ENCODE measurements at places on chromosomes 2 and 18. TPM values are rescaled to one million over a fixed set of nuclear protein-coding genes. Genes with fewer than 3 reads are reported as not detected.
A peak's percentile ranks its signal among the peaks of the same experiment; 100 is the strongest.

DNA sequence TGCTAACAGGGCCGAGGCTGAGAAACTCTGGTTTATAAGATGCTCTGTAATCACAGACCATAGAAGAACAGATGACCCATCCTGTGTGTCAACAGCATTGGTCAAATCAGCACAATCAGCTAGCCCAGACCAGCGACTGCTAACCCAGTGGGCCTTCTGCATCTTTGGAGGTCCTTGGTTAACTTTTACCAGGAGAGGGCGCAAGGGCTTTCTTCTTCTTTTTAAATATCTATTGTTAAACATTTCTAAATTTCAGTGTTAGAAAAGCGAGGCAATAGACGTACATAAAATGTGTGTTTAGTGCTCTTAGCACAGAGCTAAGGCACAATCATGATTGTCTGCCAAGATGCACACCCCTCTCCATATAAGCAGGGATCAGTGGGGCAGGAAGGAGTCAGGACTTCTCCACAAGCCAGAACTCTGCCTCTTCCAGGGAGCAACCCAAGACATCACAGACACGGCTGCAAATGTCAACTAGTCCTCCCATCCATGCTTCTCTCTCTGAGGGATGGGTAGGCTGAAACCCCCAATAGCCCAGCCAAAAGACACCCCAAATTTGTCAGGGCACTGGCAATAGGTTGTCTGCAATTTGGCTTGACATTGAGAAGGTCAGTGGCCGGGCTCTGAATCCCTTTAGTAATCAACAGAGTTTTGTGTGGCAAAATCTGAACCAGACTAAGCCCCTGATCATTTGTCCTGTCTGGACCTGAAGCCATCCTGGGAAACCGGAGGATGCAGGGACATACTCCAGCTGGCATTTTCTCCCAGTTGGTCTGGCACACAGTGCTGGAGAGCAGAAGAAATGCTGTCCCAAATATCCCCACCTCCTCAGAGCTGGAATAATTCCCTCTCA lies 188.2 kb downstream of the BCL2 start:
- peak; percentile 66 for DNase-seq

MBOAT2 gene
- 21.7 TPM for total RNA-seq

- no peak for DNase-seq
Measured at GRCh38 chr2:215851082-215851481, 162.3 kb downstream of the MREG start.

DNA sequence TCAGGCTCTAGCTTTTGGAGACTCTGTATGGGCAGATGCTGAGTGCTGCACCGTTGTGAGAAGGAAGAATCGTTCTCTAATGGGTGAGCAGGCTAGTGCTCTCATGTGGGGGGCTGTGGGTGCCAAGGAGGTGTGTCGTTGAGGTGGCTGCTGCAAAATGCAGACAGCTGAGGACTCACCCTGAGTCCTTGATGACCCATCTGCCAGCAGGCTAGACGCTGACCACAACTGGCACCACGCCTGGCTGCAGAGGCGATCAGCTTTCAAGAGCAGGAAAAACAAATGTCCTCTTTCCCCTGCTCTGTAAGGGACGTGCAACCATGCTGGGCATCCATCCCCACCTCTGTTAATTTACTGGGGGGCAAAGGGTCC lies 48.2 kb downstream of the HAUS1 start:
- no peak for DNase-seq

GRCh38 chr2:221573430-221574230 lies 1.5 kb upstream of the EPHA4 start:
- peak; percentile 82 for DNase-seq

- DNase-seq = no peak
Measured at GRCh38 chr2:161044921-161045320, 115.3 kb upstream of the TANK start.

HRH4 gene
- total RNA-seq = not detected

- no peak for DNase-seq
Measured at GRCh38 chr18:6873040-6873751, 143.7 kb downstream of the ARHGAP28 start.

DNA sequence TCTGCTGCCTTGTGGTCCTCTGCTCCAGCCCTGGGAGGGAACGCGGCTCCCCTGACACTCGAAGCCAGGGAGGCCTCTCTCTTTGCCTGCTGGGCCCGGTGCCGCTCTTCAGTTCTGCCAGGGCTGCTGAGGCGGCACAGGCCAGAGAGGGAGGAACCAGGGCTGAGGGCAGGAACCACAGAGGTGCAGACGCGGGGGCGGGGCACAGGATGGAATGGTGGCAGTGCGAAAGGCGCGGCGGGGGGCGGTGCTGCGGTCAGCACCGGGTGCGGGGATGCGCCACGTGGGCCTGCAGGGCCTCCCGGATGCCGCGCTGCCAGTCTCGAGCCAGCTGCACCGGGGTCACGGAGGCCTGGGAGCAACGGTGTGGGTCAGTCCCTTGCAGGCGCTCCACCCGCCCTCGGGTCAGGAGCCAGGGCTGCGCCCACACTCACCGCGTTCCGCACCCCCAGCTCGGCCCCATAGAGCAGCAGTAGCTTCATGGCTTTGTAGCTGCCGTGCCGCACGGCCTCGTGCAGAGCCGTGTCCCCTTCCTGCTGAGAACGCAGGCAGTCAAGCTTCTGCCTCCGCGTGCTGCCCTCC lies 4.4 kb downstream of the ANKRD23 start:
- DNase-seq = peak; percentile 75

DNA sequence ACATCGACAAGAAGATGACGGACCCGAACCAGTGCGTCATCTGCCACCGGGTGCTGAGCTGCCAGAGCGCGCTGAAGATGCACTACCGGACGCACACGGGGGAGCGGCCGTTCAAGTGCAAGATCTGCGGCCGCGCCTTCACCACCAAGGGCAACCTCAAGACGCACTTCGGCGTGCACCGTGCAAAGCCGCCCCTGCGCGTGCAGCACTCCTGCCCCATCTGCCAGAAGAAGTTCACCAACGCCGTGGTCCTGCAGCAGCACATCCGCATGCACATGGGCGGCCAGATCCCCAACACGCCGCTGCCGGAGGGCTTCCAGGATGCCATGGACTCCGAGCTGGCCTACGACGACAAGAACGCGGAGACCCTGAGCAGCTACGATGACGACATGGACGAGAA lies 14.4 kb downstream of the SALL3 start:
- DNase-seq = no peak

MEP1B gene
- total RNA-seq = 0.78 TPM

VWC2L gene
- not detected for total RNA-seq
